Stimulated activated effector memory CD8-positive, alpha-beta T cell treated with anti-CD3 and anti-CD28 coated beads, Interleukin-12 subunit alpha, Interleukin-12 subunit beta, amount 100 ng/mL, for 72 hours (primary cell): ENCODE measurements at places on chromosomes 2 and 18.

DNA sequence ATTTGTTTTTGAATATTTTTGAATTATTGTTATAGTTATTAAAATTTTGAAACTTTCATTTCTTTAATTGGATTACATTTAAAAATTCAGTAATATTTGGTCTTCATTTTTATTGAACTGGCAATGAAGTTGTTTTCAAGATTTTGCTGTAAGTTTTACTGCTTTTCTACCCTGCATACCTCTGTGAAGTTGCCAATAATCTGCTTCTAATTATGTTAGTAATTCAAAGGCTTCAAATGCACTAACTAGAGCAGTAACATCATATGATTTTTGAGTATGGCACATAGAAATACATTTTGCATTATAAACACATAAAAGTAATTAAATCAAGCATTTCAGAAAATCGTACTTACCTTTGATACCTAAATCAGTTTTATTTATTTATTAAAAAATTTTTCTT, 40.3 kb upstream of the FAM171B start:
- no peak for DNase-seq

DNA sequence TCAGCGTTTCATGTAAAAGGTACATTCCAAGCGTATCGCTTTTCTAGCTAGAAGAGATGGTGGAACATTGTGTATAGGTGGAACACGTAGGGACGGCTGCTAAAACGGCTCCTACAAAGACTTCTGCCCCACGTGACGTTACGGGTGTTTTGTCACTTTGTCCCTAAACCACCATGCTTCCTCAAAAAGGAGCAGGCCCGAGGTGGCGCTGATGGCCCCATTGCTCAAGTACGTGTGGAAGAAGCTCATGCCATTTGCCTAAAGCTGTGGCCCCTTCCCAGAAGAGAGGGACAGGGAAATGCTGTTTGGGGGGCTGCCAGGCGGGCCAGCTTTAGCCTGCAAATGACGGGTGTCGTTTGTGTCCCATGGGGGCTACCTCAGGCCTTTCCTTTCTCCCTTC, 72.7 kb downstream of the TMEM247 start:
- DNase-seq = no peak

- DNase-seq = no peak
These were observed 79.8 kb downstream of the VSNL1 start for GRCh38 chr2:17620280-17620679.

GRCh38 chr18:45402485-45403056, 212.7 kb upstream of the SLC14A2 start:
- DNase-seq = no peak

DNA sequence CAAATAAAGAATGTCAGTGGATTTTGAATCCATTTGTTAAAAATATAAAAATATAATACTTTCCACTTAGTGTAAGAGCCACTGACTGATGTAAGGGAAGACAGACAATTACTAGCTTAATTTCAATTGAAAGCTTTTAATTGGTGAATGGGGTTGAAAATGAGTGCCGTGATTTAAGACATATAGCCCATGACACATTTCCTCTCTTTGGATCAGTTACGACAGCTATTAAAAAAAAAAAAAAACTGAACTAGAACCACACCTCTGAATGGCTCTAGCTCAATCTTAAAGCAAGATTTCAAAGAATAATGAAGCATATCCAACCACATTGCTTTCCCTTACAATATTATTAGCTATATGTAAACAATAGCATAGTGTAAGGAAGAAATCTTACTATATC, 44.0 kb downstream of the CIB4 start:
- no peak for DNase-seq

- DNase-seq = no peak
These were observed 73.1 kb downstream of the RTN4 start for GRCh38 chr2:54977149-54977548.
